Uterus (tissue), 4 donors: ENCODE measurements at places on chromosomes 5 and 9. TPM values are rescaled to one million over a fixed set of nuclear protein-coding genes. Genes with fewer than 3 reads are reported as not detected.
A peak's percentile ranks its signal among the peaks of the same experiment; 100 is the strongest.

Gene TMEFF1
- total RNA-seq = not detected

- H3K36me3 ChIP-seq = no peaks in the 10 kb centered on the region
- DNase-seq = no peak
- no peaks in the 10 kb centered on the region for H3K4me1 ChIP-seq
- H3K27ac ChIP-seq = no peak overlapping the region
- H3K27me3 ChIP-seq = no peaks in the 10 kb centered on the region
- H3K4me3 ChIP-seq = no peak overlapping the region
Measured at GRCh38 chr9:91178281-91179236, 183.2 kb downstream of the AUH start.

GRCh38 chr9:19495186-19496028 lies 86.6 kb downstream of the ACER2 start:
- H3K4me3 ChIP-seq = no peak overlapping the region
- H3K36me3 ChIP-seq = no peaks in the 10 kb centered on the region
- H3K27ac ChIP-seq = no peak overlapping the region
- no peaks in the 10 kb centered on the region for H3K27me3 ChIP-seq

- H3K27ac ChIP-seq = peak overlapping the region; percentile 70
- no peak for DNase-seq
- no peaks in the 10 kb centered on the region for H3K36me3 ChIP-seq
- H3K4me3 ChIP-seq = no peak overlapping the region
Measured at GRCh38 chr9:94932652-94933510, 206.4 kb downstream of the AOPEP start.
